ENCODE measurements at places on chromosomes 5 and 9. TPM values are rescaled to one million over a fixed set of nuclear protein-coding genes. Genes with fewer than 3 reads are reported as not detected.

GRCh38 chr9:87140605-87141109, 193.4 kb upstream of the GAS1 start:
- DNase-seq = no peak

- DNase-seq = no peak
Observed at GRCh38 chr5:13632676-13633075, 311.8 kb downstream of the DNAH5 start.

- no peak for DNase-seq
Observed at GRCh38 chr9:89437772-89438171, 60.1 kb downstream of the SEMA4D start.

The RFK gene
- total RNA-seq = 12.7 TPM

GRCh38 chr5:154406231-154406630, 39.6 kb upstream of the SAP30L start:
- DNase-seq = no peak

Measured in CD8-positive, alpha-beta memory T cell (primary cell).